Kidney (tissue), 22 donors: ENCODE measurements at places on chromosomes 2 and 18. TPM values are rescaled to one million over a fixed set of nuclear protein-coding genes. Genes with fewer than 3 reads are reported as not detected.

ALLC gene
- polyA plus RNA-seq = 1.3 TPM

UGT1A5 gene
- not detected for polyA plus RNA-seq

GRCh38 chr18:72376256-72376655 is 167.9 kb downstream of the CBLN2 start:
- DNase-seq = no peak

DNA sequence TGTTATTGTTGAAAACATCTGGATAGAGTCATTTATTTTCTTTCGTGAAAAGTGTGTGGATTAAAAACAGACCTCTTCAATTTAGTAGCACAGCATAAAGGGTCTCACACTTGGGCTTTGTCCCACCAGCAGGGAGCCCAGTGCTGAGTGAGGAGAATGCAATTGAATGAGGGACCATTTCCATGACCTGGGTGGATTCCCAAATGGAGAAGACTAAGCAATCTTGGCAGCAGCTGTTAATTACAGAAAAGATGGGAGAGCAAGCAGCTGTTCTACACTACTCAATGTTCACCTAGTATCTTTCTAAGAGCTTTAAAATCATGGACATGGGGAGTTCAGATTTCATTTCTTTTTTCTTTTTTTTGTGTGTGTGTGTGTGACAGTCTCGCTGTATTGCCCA is 121.8 kb upstream of the FN1 start:
- DNase-seq = no peak

DNA sequence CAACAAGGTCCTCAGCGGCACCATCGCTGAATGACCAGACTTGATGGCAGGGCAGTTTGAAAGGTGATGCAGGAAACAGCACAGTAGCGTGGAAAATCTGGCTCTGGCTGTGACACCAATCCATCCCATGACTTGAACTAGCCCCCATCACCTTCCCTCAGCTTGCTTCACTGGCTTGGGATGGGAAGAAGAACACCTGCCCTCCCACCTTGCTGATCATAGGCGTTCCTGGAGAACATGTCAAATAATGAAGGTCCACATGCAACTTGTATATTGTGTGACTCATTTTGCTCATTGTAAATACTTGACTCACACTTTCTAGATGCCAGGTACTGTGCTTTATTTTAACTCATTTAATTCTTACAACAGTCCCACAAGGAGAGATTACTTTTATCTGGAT is 292.4 kb upstream of the SPRED2 start:
- DNase-seq = no peak

- DNase-seq = no peak
These were observed 10.9 kb downstream of the TMEM200C start for GRCh38 chr18:5884375-5884774.

DNA sequence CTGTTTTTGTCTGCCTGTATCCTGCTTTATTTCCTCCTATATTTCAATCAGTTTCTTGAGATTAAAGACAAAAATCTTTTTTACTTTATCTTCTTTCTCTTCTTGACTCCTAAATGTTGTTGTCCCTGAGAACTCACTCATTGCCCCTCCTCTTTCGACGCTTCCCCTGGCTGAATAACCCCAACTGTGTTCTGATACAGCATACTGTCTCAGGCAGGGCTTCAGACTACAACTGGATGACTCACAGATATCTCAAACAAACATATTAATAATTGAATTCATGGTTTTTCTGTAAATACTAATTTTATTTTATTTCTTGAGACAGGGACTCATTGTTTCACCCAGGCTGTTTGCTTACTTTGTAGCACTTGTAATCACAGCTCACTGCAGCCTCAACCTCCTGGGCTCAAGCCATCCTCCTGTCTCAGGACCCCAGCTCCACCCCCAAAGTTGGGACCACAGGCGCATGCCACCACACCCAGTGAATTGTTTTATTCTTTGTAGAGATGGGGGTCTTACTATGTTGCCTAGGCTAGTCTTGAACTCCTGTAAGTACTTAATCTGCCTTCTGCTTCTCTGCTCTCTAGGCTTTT is 9.4 kb downstream of the ITGAV start:
- no peak for DNase-seq

- DNase-seq = no peak
These were observed 33.6 kb downstream of the PTPRM start for GRCh38 chr18:7600528-7601245.

GRCh38 chr2:68295516-68295915 is 24.2 kb downstream of the CNRIP1 start:
- DNase-seq = no peak

DNA sequence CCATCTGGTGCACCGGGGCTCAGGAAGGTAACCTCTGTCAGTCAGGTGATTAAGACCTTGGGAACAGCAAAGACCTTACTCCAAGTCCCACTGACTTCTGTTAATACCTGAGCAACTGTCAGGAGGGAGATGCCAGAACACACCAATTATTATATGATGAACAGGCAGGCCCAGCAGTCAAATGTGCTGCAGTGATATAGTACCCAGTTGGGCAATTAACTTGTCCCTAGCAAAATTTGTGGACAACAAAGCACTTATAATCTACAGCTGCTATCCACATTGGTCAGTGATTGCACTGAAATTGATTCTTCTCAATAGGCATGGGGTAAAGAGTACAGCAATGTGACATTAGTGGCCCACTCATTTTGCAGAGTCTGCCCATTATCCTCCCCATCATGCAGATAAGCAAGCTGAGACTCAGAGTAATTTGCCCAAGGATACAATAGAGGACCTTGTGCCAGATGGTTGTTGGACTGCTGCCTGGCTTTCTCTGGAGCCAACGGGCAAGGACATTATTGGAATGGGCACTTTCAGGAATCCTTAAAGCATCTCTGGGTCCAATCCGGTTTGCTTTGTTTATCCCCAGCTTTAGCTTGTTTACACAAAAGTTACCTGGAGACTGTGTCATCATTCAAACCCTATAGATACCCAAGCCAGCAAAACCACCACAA is 147.6 kb downstream of the CCBE1 start:
- no peak for DNase-seq

GRCh38 chr2:154960802-154961583 is 262.5 kb downstream of the KCNJ3 start:
- no peak for DNase-seq

DNA sequence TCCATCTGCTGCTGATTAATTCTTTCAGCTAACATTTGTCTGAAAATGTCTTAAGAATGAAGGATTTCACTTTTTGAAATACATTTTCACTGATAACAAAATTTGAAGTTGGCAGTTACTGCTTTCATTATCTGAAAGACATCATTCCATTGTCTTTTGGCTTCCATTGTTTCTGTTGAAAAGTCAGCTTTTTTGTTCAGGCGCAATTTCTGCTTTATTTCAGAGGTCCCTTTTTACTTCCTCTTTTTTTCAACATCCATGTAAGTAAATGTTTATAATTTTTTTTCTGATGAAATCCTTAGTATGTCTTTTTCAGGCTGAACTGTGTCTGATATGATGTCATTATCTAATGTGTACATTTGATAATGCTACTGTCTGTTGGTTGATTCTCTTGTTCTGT is 184.2 kb downstream of the RND3 start:
- DNase-seq = no peak

DNA sequence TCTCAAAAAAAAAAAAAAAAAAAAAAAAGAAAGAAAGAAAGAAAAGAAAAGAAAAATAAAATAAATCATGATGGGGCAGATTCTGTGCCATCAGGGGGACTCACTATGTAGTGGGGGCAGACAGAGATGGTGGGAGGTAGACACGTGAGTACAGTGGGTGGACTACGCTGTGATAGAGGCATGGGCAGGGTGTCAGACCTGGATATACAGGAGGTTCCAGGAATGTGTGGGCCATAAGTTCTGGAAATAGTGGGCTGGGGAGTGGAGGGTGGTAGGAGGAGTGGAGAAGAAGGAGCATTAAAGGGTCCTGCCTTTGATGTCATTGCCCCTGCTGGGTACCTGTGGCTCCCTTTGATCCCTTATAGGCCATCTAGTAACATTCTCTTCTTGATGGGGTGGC is 8.8 kb upstream of the WNT6 start:
- DNase-seq = no peak
